Breast epithelium (tissue), 4 donors: ENCODE measurements at places on chromosomes 3 and 15.

GRCh38 chr3:180142041-180142440 is 105.3 kb upstream of the PEX5L start:
- no peaks in the 10 kb centered on the region for H3K36me3 ChIP-seq
- no peak for DNase-seq
- H3K27me3 ChIP-seq, result no peaks in the 10 kb centered on the region
- H3K4me3 ChIP-seq, result no peak overlapping the region
- H3K27ac ChIP-seq, result no peak overlapping the region

GRCh38 chr3:55167586-55168317 is 239.9 kb upstream of the LRTM1 start:
- no peaks in the 10 kb centered on the region for H3K27me3 ChIP-seq
- no peaks in the 10 kb centered on the region for H3K4me1 ChIP-seq
- H3K27ac ChIP-seq, result no peak overlapping the region
- DNase-seq, result no peak
- no peaks in the 10 kb centered on the region for H3K36me3 ChIP-seq

GRCh38 chr3:16545413-16546185 is 32.1 kb upstream of the RFTN1 start:
- H3K27me3 ChIP-seq, result no peaks in the 10 kb centered on the region
- no peak overlapping the region for H3K4me3 ChIP-seq
- no peaks in the 10 kb centered on the region for H3K4me1 ChIP-seq
- H3K27ac ChIP-seq, result no peak overlapping the region

GRCh38 chr3:79661896-79662295 is 105.9 kb downstream of the ROBO1 start:
- H3K4me3 ChIP-seq, result no peak overlapping the region
- no peak overlapping the region for H3K27ac ChIP-seq
- no peaks in the 10 kb centered on the region for H3K36me3 ChIP-seq
- no peak for DNase-seq
- no peaks in the 10 kb centered on the region for H3K27me3 ChIP-seq

GRCh38 chr3:134659391-134660045 is 8.7 kb upstream of the KY start:
- no peak for DNase-seq
- no peaks in the 10 kb centered on the region for H3K36me3 ChIP-seq
- no peak overlapping the region for H3K4me3 ChIP-seq
- H3K4me1 ChIP-seq, result no peaks in the 10 kb centered on the region
- no peak overlapping the region for H3K27ac ChIP-seq

GRCh38 chr3:102192575-102192974 is 242.2 kb upstream of the ZPLD1 start:
- no peaks in the 10 kb centered on the region for H3K36me3 ChIP-seq
- H3K4me3 ChIP-seq, result no peak overlapping the region
- H3K27ac ChIP-seq, result peak overlapping the region; percentile 41
- no peak for DNase-seq
- no peaks in the 10 kb centered on the region for H3K4me1 ChIP-seq
- H3K27me3 ChIP-seq, result no peaks in the 10 kb centered on the region

GRCh38 chr3:195196266-195196665 is 74.7 kb downstream of the XXYLT1 start:
- H3K36me3 ChIP-seq, result no peaks in the 10 kb centered on the region
- no peak overlapping the region for H3K4me3 ChIP-seq
- H3K27me3 ChIP-seq, result no peaks in the 10 kb centered on the region
- no peak for DNase-seq
- H3K4me1 ChIP-seq, result no peaks in the 10 kb centered on the region

GRCh38 chr3:197202694-197203093 is 95.7 kb downstream of the DLG1 start:
- no peak overlapping the region for H3K27ac ChIP-seq
- H3K36me3 ChIP-seq, result no peaks in the 10 kb centered on the region
- no peak for DNase-seq
- no peak overlapping the region for H3K4me3 ChIP-seq
- H3K27me3 ChIP-seq, result no peaks in the 10 kb centered on the region
- H3K4me1 ChIP-seq, result no peaks in the 10 kb centered on the region

- no peaks in the 10 kb centered on the region for H3K27me3 ChIP-seq
- no peaks in the 10 kb centered on the region for H3K4me1 ChIP-seq
- H3K4me3 ChIP-seq, result no peak overlapping the region
Observed at GRCh38 chr3:190558316-190558715, 44.4 kb downstream of the IL1RAP start.

DNA sequence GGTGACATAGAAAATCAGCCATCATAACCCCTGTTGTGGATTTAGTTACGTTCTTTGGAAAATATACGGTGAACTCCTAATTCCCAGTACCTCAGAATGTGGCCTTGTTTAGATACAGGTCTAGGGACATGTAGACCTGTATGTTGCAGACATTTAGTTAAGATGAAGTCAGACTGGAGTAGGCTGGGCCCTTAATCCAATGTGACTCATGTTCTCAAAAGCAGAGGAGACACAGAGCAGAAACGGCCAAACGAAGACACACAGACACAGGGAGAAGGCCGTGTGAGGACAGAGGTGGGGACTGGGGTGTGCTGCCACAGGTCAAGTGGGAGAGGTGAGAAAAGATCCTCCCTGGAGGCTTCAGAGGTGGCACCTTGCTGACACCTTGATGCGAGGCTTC is 119.0 kb upstream of the PROK2 start:
- no peak for DNase-seq
- H3K27me3 ChIP-seq, result no peaks in the 10 kb centered on the region
- H3K4me3 ChIP-seq, result no peak overlapping the region
- no peaks in the 10 kb centered on the region for H3K4me1 ChIP-seq

GRCh38 chr15:61132211-61132610 is 96.9 kb downstream of the RORA start:
- no peak overlapping the region for H3K27ac ChIP-seq
- H3K4me3 ChIP-seq, result no peak overlapping the region
- H3K36me3 ChIP-seq, result no peaks in the 10 kb centered on the region
- H3K4me1 ChIP-seq, result no peaks in the 10 kb centered on the region
- no peak for DNase-seq

DNA sequence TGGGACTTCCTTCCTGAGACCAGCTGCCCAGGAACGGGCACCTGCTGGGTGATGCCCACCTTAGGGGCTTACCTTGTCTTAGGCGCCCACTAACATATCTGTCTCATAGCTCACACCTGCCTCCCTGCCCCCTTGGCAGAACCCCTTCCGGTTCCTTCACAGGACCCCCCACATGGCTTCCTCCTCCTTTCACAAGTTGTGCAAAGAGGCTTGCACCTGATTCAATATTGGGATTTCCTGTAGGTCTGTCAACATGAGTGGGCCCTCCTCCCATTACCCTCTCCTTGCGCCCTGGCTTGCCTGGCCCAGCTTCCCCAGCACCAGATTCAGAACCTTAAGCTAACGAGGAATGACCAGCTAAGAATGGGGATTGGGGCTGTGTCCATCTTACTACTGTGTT is 633 bp downstream of the THPO start:
- H3K4me1 ChIP-seq, result no peaks in the 10 kb centered on the region
- no peaks in the 10 kb centered on the region for H3K36me3 ChIP-seq
- no peaks in the 10 kb centered on the region for H3K27me3 ChIP-seq
- peak overlapping the region; percentile 89 for H3K27ac ChIP-seq
- no peak overlapping the region for H3K4me3 ChIP-seq

GRCh38 chr15:64651601-64652191 is 123.7 kb downstream of the RBPMS2 start:
- H3K36me3 ChIP-seq, result no peaks in the 10 kb centered on the region
- no peak overlapping the region for H3K27ac ChIP-seq
- H3K4me3 ChIP-seq, result no peak overlapping the region
- no peaks in the 10 kb centered on the region for H3K27me3 ChIP-seq
- DNase-seq, result no peak

GRCh38 chr15:43954181-43954621 is 127.4 kb downstream of the WDR76 start:
- no peaks in the 10 kb centered on the region for H3K36me3 ChIP-seq
- DNase-seq, result no peak
- H3K4me1 ChIP-seq, result no peaks in the 10 kb centered on the region
- H3K4me3 ChIP-seq, result no peak overlapping the region

GRCh38 chr3:67605377-67605776 is 49.0 kb downstream of the SUCLG2 start:
- H3K27me3 ChIP-seq, result no peaks in the 10 kb centered on the region
- H3K36me3 ChIP-seq, result peaks cover 4% of the 10 kb centered on the region
- H3K4me1 ChIP-seq, result no peaks in the 10 kb centered on the region
- DNase-seq, result no peak
- H3K27ac ChIP-seq, result no peak overlapping the region
- no peak overlapping the region for H3K4me3 ChIP-seq

GRCh38 chr3:54647721-54648120 is 280.1 kb downstream of the LRTM1 start:
- DNase-seq, result no peak
- H3K4me3 ChIP-seq, result no peak overlapping the region
- no peak overlapping the region for H3K27ac ChIP-seq
- H3K4me1 ChIP-seq, result no peaks in the 10 kb centered on the region
- H3K36me3 ChIP-seq, result no peaks in the 10 kb centered on the region

DNA sequence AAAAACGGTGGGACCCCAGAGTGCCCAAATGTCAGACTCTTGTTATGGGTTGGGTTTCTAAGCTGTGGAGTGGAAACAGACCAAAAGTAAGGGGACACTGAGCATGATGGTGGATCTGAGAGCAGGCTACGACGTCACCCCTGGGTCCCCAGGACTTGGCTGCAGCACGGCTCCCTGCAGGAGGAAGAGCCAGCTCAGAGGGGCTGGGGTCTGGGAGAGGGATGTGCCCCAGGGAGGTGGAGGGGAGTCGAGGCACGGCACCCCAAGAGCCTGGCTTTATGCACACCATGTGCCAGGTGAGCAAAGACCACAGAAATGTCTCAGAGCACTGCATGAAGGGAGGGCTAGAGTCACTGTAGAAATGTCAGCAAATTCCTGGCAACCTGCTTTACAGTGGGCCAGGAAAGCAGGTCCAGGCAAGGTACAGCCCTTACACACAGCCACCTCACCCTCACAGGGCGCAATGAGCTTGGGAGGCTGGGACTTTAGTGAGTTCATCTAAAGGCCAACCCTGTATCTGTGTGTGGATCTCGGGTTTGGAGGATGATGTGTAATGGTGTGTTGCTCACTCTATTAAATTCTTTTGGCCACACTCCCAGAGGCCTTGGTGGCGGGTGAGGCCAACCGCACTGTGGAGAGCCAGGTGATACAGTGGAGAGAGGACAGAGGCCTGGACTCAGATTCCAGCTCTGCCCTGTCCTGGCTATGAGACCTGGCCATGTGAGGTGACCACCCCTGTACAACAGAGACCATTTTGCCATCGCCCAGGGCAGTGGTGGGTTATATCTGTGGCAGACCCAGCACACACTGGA is 14.1 kb downstream of the CTSH start:
- H3K27me3 ChIP-seq, result no peaks in the 10 kb centered on the region
- no peaks in the 10 kb centered on the region for H3K36me3 ChIP-seq
- H3K4me1 ChIP-seq, result peaks cover 20% of the 10 kb centered on the region
- H3K4me3 ChIP-seq, result no peak overlapping the region
- DNase-seq, result peak; percentile 73
- peak overlapping the region; percentile 88 for H3K27ac ChIP-seq

- DNase-seq, result no peak
- H3K4me1 ChIP-seq, result no peaks in the 10 kb centered on the region
- no peaks in the 10 kb centered on the region for H3K36me3 ChIP-seq
- H3K4me3 ChIP-seq, result no peak overlapping the region
- no peaks in the 10 kb centered on the region for H3K27me3 ChIP-seq
- H3K27ac ChIP-seq, result no peak overlapping the region
Observed at GRCh38 chr3:167983583-167983982, 112.1 kb downstream of the GOLIM4 start.

GRCh38 chr3:99172736-99173657 is 271.5 kb upstream of the DCBLD2 start:
- H3K4me3 ChIP-seq, result no peak overlapping the region
- H3K27ac ChIP-seq, result no peak overlapping the region
- no peaks in the 10 kb centered on the region for H3K4me1 ChIP-seq
- DNase-seq, result no peak
- no peaks in the 10 kb centered on the region for H3K27me3 ChIP-seq

DNA sequence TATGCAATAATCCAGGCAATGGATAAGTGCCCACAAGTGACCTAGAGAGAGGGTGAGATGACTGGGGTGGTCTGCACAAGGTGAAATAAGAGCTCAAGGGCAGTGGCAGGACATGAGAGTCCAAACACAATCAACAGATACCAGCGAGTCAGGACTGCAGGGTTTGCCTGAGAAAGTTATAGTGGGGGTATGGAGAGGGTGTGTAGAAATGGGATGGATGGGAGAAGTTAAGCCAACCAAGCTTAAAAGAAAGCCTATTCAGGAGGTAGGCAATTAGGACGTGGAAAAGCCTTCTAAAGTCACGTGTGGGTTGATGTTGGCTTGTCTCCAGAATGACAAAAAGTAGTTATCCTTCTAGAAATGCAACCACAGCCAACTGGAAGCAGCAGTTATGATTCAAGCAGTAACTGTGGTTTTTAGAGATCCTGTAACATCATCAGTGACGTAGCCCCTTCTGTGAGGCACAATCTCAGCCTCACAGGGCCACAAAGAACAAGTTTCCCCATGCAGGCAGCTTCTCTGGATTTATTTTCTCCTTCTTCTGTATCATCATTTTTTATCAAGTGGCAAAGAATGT is 56.1 kb downstream of the FAM174B start:
- H3K27ac ChIP-seq, result no peak overlapping the region
- no peak for DNase-seq
- no peaks in the 10 kb centered on the region for H3K4me1 ChIP-seq
- no peak overlapping the region for H3K4me3 ChIP-seq
- no peaks in the 10 kb centered on the region for H3K27me3 ChIP-seq
